Fibroblast of lung (primary cell): ENCODE measurements at places on chromosomes 1 and 21.

DNA sequence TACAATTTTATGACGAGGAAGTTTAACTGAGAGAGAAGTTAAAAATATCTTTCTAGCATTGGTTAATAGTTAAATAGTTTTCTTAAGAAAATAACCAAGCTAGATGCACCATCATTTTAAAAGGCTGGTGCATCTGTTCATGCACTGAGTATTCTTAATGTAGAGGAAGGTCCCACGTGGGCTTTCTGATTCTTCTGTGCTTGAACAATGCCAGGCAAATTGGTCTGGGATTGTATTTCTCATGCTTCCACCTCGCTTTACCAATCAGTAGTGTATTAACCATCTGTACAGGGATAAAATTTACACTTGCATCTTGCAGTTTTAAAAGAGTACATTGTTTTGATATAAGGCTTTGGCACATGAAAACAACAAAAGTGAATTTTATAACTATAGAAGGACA lies 47.4 kb upstream of the MTF2 start:
- no peak for DNase-seq

- DNase-seq: no peak
These were observed 7.7 kb upstream of the SDC3 start for GRCh38 chr1:30916296-30916695.

GRCh38 chr1:91727763-91728162 lies 158.2 kb downstream of the TGFBR3 start:
- peak; percentile 39 for DNase-seq

DNA sequence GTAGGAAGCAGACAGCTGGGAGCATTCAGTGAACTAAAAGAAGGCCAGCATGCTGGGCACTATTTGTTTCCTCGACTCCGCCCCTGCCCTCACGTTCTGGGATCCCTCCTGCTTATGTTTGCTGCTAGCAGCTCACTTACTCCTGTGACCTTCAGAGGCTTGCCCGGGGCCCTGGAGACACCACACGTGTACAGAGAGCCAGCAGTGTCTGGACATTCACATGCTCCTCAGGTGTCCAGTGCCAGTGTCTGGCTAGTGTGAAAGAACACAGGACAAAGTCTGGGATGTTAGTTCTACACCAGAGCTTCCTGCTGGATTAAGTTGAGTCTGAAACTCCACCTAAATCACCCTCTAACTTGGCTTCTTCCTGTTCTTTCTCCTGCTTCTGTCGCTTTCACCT lies 108.1 kb downstream of the OMA1 start:
- DNase-seq: no peak

DNA sequence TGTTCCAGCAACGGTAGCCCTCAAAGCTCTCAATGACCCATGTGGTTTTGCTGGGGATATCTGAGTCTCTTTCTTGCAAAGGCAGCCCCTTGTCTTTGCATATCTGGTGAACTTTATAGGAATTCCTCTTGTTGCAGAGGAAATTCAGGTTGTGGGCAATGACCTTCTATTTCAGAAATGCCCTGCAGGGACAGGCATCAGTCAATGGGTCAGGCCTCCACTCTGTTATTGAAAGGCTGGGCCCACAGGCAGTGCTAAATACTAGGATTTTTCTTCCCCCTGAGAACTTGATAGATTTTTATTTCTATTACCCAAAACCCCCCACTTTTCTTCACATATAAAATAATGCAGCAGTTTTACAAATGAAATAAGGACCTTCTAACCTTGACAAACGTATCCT lies 131.1 kb downstream of the TNR start:
- no peak for DNase-seq

GRCh38 chr1:185792040-185792439 lies 57.8 kb downstream of the HMCN1 start:
- no peak for DNase-seq

GRCh38 chr1:44327679-44328491 lies 27.2 kb downstream of the ERI3 start:
- peak; percentile 100 for DNase-seq

- DNase-seq: peak; percentile 85
These were observed 150.6 kb downstream of the MRPL39 start for GRCh38 chr21:25456672-25457071.

- DNase-seq: peak; percentile 48
These were observed 126.7 kb upstream of the CACHD1 start for GRCh38 chr1:64343105-64343822.

- DNase-seq: no peak
These were observed 18.6 kb upstream of the TMEM52 start for GRCh38 chr1:1937549-1938275.

DNA sequence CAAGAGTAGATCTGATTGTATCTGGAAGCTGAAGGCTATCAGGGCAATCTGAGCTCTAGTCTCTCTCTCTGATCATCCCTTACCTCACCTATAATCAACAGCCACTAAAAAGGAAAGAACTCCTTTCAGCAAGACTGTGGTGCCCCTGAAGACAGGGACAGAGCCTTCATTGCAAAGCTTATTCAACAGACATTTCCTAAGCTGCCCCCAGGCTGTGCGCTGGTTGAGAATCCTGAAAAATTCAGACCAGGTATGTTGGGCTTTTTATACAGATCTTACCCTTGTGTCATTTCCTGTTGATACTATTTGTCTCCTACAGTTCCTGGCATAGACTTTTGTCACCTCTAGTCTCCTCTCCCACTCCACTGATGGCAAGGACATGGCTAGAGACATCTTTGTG lies 63.3 kb upstream of the PLA2G4A start:
- no peak for DNase-seq

- no peak for DNase-seq
These were observed 151.9 kb upstream of the C1orf87 start for GRCh38 chr1:60225486-60225885.

- DNase-seq: peak; percentile 37
These were observed 1.0 kb downstream of the MARCKSL1 start for GRCh38 chr1:32334864-32335534.

GRCh38 chr1:196550731-196551130 lies 57.5 kb downstream of the KCNT2 start:
- DNase-seq: no peak

DNA sequence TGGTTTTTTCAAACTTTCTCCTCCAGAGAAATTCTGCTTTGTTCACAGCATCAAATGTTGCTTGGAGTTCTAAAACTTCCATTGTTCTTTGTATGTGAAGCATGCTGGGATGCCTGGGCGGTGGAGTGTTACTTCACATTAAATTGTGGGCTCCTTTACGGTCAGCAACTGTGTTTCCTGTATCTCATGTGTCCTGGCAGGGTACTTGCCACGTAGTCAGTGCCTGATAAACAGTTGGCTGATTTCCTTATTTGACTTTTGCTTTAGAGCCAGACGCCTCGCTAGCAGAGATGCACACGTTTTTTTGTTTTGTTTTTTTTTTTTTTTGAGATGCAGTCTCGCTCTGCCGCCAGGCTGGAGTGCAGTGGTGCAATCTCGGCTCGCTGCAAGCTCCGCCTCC lies 96.7 kb downstream of the UCK2 start:
- DNase-seq: no peak

DNA sequence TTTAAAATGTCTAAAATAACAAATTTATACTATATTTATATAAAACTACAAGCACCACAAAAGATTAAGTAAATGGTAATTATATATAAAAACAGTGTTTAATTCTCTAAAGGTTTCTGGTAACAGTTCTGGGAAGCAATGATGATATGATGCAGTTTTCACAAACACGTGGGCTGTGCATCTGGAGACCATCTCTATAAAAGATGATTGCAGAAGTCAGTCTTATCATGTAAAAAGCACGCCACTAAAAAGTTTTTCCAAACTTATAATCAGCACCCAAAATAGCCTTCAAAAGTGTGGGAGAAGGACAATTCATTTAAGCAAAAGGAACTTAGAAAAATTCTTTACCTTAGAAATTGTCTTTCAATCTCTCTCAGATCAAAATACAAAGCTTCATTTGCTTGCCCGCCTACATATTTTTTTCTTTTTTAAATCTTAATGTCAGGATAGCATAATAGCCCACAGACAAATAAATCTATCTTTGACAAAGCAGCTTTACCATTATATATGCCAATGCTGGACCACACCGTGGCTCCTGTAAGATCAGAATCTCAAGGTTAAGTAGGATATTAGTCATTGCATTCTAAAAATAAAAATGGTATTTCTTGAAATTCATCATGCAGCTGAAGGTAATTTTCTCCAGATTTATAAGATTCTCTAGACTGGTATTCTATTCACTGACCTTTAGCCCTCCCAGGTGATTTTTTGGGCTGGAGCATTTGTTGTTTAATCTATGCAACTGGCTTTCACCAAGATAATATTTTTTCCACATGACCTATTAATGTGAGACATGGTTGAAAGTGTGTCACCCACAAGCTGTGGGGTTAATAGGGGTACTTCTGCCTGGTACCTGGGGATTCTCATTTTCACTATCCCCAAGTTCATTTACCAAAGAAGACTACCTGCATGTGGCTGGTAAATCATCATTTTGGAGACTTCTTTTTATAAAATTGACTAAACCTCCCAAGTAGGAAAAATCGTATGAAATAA lies 189.6 kb upstream of the ST6GALNAC5 start:
- no peak for DNase-seq

GRCh38 chr1:61472876-61473275 lies 252.1 kb downstream of the TM2D1 start:
- DNase-seq: peak; percentile 35

GRCh38 chr1:37290718-37291117 lies 183.7 kb upstream of the ZC3H12A start:
- no peak for DNase-seq

DNA sequence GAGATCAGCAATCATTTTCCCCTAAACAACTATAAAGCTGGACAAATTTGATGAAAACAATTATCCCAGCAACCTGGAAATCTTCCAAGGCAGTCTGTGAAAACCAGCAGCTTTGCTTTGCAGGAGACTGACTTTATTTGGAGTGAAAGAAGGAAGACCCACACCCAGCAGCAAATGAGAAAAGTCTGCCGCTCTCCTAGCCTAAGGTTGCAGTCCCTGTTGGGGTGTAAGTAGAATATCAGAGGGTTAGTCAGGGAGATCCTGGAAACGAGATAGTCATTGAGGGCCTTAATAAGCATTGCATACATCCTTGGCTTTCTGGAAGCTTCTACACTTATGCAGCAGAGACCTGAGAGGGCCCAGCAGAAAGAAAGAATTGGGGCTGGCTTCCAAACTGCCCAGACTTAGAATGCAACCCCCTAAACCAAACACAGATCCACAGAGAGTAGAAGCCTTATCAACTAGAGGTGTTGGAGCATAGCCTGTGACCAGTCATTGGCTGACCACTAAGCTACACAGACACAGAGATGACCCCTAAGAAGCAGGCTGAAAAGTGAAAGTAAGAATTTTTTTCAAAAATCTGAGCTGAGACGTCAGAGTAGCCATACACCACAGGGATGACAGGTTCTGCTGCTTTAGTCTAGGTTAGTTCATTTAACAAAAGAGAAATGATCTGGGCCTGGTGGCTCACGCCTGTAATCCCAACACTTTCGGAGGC lies 98.3 kb downstream of the LYPLAL1 start:
- peak; percentile 57 for DNase-seq

- peak; percentile 27 for DNase-seq
These were observed 162.2 kb downstream of the DPYD start for GRCh38 chr1:97758541-97759057.

GRCh38 chr1:100077531-100077930 lies 55.2 kb downstream of the SASS6 start:
- no peak for DNase-seq

DNA sequence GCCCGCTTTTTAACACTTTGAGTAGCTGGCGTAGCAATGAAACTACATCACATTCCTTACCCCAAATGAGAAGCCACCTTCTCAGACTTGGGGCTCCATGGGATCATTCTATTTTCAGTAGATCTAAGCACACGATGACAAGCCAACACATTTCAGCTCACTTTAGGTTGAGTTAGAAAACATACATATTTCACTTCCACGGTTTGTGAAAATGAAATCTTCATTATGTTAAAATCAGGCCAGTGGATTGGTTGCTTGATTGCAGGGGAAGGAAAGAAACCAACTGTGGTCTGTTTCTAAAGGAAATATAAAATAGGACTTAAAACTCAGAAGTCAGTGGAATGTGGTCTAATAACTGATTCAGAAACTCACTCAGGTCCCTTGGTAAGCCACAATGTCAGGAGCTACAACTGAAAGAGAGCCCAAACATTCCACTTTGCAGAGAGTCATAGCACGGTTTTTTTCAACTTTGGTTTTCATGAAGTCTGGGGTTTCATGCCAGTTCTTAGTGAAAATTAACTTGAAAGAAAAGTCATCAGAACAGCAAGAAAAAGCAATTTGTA lies 82.3 kb upstream of the TIAM1 start:
- no peak for DNase-seq

DNA sequence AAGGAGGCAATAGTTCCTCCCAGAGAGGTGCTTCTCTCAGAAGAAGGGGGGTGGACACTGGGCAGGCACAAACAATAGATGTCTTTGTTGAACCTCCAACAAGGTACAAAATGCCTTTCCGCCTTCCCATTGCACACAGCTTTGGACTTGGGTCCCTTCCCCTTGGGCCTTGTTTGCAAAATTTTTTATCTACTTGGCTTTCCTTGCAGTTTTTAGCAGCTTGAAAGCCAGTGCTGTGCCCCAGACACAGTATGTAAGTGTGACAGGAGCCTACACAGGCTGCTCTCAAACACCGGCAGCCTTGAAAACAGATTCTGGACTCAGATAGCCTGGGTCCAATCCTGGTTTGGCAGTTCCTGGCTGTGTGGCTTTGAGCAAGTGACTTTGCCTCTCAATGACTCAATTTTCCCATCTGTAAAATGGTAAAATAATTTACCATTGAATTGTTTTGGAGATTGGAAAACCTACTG lies 43.0 kb downstream of the ELAPOR1 start:
- no peak for DNase-seq

- DNase-seq: no peak
These were observed 48.4 kb downstream of the TIAM1 start for GRCh38 chr21:31295676-31296075.

- DNase-seq: no peak
These were observed 16.7 kb downstream of the KDM4A start for GRCh38 chr1:43666608-43667007.

DNA sequence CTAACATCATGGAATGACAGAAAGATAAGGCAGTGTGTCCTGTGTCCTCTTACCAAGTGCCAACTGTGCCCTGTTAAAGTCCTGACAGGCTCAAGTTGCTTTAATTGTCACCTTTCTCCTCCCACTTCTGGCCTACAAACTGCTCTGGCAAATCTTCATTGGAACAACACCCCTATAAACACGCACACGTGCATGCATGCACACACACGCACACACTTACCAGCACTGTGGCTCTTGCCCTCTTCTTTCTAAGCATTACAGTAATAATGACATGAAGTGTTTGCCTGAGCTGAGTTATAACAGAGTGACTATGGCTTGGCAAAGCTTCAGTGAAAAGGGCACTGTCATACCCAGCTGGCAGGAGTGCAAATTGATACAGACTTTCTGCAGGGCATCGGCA lies 82.3 kb upstream of the SYT6 start:
- DNase-seq: no peak

- DNase-seq: no peak
These were observed 109.2 kb downstream of the FAM78B start for GRCh38 chr1:166057650-166058049.

GRCh38 chr1:5475572-5475971 lies 516.7 kb downstream of the NPHP4 start:
- no peak for DNase-seq

DNA sequence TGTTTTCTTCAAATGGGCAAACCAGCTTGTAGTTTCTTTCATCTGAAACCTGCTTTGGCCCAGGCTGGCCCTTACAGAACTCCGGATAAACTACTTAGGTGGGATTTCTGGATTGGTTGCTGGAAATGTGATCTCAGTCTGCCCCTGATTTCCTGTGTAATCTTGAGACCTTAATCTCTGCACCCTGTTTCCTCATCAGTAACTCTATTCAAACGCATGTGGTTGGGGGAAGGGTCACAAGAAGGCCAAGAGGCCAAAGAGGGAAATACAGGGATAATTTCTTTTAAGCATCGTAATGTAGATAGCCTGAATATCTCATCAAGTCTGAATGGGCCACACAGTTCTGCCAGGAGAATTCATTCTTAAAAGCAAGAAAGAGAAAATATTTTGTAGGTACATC lies 483.6 kb downstream of the LTN1 start:
- no peak for DNase-seq
